Fibroblast of skin of back (primary cell): ENCODE measurements at places on chromosomes 13 and 19.

GRCh38 chr13:75744127-75744526, 108.0 kb downstream of the LMO7 start:
- no peak for DNase-seq

GRCh38 chr19:3683405-3684053, 16.7 kb downstream of the PIP5K1C start:
- DNase-seq, result peak; percentile 57

GRCh38 chr19:44509478-44509877, 9.2 kb upstream of the ZNF180 start:
- no peak for DNase-seq

DNA sequence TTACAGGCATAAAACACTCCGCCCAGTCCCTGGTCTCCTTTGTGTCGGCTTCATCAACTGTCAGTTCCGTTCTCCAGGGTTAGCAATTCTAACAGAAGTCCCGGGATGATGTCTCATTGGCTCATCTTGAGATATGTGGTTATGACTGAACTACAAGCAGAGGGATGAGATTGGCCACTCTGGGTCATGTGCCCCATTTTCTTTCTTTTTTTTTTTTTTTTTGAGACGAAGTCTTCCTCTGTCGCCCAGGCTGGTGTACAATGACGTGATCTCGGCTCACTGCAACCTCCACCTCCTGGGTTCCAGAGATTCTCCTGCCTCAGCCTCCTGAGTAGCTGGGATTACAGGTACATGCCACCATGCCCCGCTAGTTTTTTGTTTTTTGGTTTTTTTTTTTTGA, 95.4 kb upstream of the MRI1 start:
- DNase-seq, result no peak
